ENCODE measurements at places on chromosomes 6 and 20. TPM values are rescaled to one million over a fixed set of nuclear protein-coding genes. Genes with fewer than 3 reads are reported as not detected.

The TRIM15 gene
- 0.08 TPM for total RNA-seq

The ZNF311 gene
- not detected for total RNA-seq

The GSTA3 gene
- not detected for total RNA-seq

The GJE1 gene
- total RNA-seq, result not detected

The PRDM13 gene
- not detected for total RNA-seq

The BPIFB2 gene
- total RNA-seq, result not detected

The FOXS1 gene
- total RNA-seq, result 55.5 TPM

The PSORS1C1 gene
- 0.48 TPM for total RNA-seq

The OTOR gene
- total RNA-seq, result not detected

The ELOVL2 gene
- 21.1 TPM for total RNA-seq

The BHLHE23 gene
- total RNA-seq, result not detected

The NKAPL gene
- not detected for total RNA-seq

The C20orf141 gene
- total RNA-seq, result not detected

The SYNGAP1 gene
- 2.5 TPM for total RNA-seq

The FAM162B gene
- total RNA-seq, result not detected

The OR12D3 gene
- not detected for total RNA-seq

The STK35 gene
- total RNA-seq, result 19.1 TPM

The ADTRP gene
- not detected for total RNA-seq

The SAPCD1 gene
- total RNA-seq, result 0.89 TPM

The ETV7 gene
- not detected for total RNA-seq

The PPP1R16B gene
- 36.5 TPM for total RNA-seq

All from SJCRH30 (cell line).